ENCODE measurements at places on chromosomes 1 and 21. TPM values are rescaled to one million over a fixed set of nuclear protein-coding genes. Genes with fewer than 3 reads are reported as not detected.

OR2T29 gene
- total RNA-seq = not detected

AK2 gene
- 157 TPM for total RNA-seq

ATP1A4 gene
- not detected for total RNA-seq

FAM72D gene
- 0.40 TPM for total RNA-seq

RGSL1 gene
- not detected for total RNA-seq

FCER1A gene
- total RNA-seq = not detected

SPRR2F gene
- total RNA-seq = not detected

B3GALT2 gene
- total RNA-seq = 1.8 TPM

TP73 gene
- total RNA-seq = 0.16 TPM

TFF3 gene
- 0.52 TPM for total RNA-seq

LCE1A gene
- total RNA-seq = not detected

VSIG8 gene
- not detected for total RNA-seq

PAQR6 gene
- total RNA-seq = 2.1 TPM

SRSF10 gene
- total RNA-seq = 59.6 TPM

FLG2 gene
- total RNA-seq = not detected

TMEM200B gene
- 21.1 TPM for total RNA-seq

C8A gene
- total RNA-seq = not detected

ST6GALNAC5 gene
- 5.3 TPM for total RNA-seq

RORC gene
- not detected for total RNA-seq

TCHHL1 gene
- not detected for total RNA-seq

ANGPTL1 gene
- total RNA-seq = 8.2 TPM

PIK3R3 gene
- 2.2 TPM for total RNA-seq

S100A14 gene
- total RNA-seq = 1.4 TPM

OR6K3 gene
- not detected for total RNA-seq

S100A4 gene
- 25.1 TPM for total RNA-seq

S100A2 gene
- total RNA-seq = 8.0 TPM

TXNIP gene
- 61.0 TPM for total RNA-seq

OR14K1 gene
- total RNA-seq = not detected

ZBTB37 gene
- 3.8 TPM for total RNA-seq

ELF3 gene
- total RNA-seq = 1.9 TPM

FCRL6 gene
- not detected for total RNA-seq

RBP7 gene
- total RNA-seq = not detected

ATP5PO gene
- 218 TPM for total RNA-seq

RAB42 gene
- total RNA-seq = 5.5 TPM

TNNT2 gene
- total RNA-seq = not detected

Data from epithelial cell of alveolus of lung (primary cell).